ENCODE measurements at places on chromosomes 16 and 17.

GRCh38 chr17:9976283-9977179, 71.5 kb upstream of the RCVRN start:
- no peak for DNase-seq

DNA sequence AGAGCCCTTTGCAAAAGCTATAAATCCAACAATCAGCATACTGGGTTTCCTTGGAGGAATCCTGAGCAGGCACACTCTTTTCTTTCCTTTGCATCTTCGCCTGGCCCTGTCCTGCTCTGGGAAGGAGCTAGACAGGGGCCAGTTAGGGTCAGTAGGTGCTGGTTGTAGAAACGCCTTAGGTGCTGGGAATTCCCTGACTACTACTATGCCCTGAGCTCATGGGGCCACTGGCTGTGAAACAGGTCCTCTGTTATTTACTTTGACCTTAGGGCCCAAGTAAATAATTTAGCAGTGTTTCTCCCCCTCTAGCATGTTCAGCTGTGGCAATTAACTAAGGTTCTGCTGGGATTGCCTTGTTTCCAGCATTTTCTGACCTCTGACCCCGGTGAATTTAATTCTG, 15.8 kb upstream of the WSCD1 start:
- no peak for DNase-seq

GRCh38 chr17:50424996-50425681, 879 bp upstream of the ACSF2 start:
- DNase-seq: no peak

DNA sequence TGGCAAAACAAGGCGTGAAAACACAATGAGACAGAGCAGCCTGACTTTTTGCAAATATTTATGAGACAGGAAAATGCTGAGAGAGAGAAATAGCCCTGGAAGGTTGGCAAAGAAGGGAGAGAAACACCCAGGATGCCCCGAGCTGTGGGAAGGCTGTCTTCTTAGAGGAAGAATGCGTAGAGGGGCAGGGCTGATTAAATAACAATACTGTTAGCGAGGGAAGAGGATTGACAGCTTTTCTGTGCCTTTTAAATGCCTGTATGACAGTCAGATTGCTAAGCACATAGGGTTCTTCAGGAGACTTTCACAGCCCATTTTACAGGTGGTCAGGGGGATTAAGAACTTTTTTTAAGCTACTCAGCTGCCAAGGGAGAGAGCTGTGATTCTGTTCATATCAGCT, 219.2 kb downstream of the SHISA9 start:
- no peak for DNase-seq

GRCh38 chr17:82060001-82060380, 5.6 kb downstream of the DUS1L start:
- no peak for DNase-seq

- DNase-seq: no peak
Observed at GRCh38 chr17:210402-210801, 29.0 kb upstream of the DOC2B start.

DNA sequence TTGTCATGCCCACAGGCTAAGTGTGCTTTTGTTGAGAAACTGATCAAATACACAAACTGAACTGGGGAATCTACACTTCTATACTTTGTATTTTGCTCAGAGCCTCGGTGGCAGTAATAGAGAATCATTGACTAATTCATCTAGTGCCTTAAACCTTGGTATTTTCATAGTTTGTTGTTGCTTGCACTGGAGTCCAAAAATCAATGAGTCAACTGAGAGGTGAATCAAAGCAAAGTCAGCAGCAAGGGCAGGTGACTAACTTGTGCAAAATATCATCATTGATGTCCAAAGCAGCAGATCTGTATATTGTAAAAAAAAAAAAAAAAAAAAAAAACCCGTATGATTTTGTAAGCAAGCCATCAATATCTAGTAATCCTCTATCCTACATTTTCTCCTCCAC, 296.4 kb downstream of the MAP2K6 start:
- DNase-seq: no peak

All from activated T-cell treated with anti-CD3 and anti-CD28 coated beads, Interleukin-2, amount 50 U/mL, for 1 hour (primary cell).